ENCODE measurements at places on chromosomes 1 and 21.

DNA sequence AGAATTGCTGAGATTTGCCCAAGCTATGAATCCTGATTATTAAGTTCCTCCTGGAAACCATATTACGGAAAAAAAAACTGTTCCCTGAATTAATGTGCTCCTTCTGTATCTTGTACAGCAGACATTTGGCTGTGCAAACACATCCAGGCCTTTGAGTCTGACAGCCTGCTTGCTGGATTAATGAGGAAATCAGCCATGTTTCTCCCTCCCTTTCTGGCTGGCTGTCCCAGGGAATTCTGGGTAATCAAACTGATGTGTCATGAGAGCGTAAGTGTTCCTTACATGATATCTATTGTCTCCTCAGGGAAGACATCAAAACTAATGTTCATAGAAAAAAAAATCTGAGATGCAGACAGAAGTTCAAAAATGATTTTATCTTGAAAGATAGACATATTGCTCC lies 18.8 kb downstream of the PGBD5 start:
- no peak for DNase-seq

- DNase-seq, result no peak
Measured at GRCh38 chr1:100578201-100578600, 40.3 kb downstream of the GPR88 start.

GRCh38 chr1:31198600-31198999 lies 41.1 kb downstream of the NKAIN1 start:
- no peak for DNase-seq

DNA sequence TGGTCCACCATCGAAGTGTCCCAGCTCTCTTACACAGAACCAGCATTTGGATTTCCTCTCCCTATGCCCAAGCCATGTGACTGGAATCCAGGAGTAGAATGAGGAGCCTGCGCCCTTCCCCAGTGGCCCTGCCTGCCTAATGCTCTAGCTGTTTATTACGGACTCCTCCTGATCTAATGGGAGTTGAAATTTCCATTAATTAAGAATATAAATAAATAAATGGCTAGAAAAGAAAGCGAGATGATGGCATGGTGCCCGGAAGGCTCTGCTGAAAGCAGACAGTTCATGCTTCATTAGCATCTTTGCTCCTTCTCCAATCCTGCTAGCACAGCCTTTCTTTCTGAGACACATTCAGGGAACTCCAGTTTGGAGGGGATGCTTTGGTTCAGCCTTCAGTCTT lies 216.2 kb downstream of the SEC16B start:
- DNase-seq, result no peak

- peak; percentile 11 for DNase-seq
Measured at GRCh38 chr1:246647113-246647512, 77.1 kb upstream of the SCCPDH start.

DNA sequence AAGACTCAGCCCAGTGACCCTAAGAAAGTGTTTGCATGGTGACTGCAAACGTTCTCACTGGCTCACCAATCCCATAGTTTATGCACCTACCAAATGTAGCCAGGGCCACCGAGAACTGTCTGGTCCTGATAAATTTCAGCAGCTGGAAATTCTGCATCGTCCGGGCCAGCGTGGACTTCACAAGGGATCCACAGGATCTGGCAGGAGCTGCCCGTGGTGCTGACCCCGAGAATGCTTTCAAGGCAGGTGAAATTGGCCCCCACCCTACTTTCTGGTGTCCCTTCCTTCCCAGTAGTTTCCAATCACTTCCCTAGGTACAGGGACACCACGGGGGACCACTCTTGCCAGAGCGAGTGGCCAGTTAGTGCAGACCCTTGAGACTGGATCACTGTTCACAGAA lies 26.2 kb downstream of the UBASH3A start:
- DNase-seq, result no peak

- no peak for DNase-seq
Measured at GRCh38 chr1:161966067-161966466, 57.6 kb downstream of the OLFML2B start.

GRCh38 chr1:21704145-21704544 lies 35.0 kb upstream of the RAP1GAP start:
- no peak for DNase-seq

- peak; percentile 31 for DNase-seq
Measured at GRCh38 chr1:35708441-35708921, 10.2 kb downstream of the C1orf216 start.

DNA sequence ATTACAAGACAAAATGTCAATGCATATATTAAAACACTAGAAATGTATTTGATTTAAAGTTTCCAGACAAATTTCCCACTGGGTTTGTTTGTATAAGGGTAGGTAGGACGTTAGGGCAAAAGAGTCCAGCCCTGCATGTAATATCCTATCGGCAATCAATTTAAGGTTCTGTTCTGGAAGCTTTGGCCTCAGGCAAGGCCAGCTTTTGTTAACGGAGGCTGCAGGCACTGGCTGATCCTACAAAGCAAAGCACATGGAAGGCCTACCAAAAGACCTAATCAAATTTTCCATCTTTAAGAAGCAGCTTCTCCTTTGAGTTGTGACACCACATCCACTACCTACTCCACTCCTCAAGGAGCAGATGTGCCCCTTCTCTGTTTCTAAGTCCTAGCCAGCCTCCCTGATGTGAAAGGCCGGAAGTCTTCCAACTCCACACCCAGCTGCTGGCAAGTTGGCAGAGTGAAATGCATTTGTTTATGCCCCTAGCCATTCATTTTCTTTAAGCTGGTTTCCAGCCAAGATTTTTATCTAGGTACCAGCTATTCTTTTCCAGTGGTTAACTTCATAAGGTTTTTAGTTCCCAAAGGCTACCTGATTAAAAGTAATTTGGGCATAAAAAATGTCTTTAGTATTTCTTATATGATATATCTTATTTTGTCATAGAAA lies 452.6 kb downstream of the PTBP2 start:
- DNase-seq, result no peak

DNA sequence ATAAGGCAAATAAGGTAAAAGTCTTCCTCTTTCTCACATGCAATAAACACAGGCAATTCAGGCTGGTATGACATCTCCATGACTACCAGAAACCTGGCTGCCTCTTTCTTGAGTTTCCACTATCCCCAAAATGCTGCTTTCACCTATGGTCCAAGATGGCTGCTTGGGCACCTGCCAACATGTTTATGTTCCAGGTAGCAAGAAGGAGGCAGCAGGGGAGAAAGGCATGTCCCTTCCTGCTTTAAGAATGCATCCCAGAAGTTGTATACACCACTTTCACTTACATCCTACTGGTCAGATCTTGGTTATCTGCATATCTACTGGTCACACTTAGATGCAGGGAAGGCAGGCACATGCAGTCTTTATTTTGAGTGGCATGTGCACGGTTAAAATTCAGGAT lies 19.4 kb upstream of the ACOT11 start:
- DNase-seq, result no peak
